ENCODE measurements at places on chromosomes 3 and 15.
A peak's percentile ranks its signal among the peaks of the same experiment; 100 is the strongest.

- DNase-seq = no peak
Measured at GRCh38 chr15:52082197-52083036, 30.2 kb downstream of the BCL2L10 start.

DNA sequence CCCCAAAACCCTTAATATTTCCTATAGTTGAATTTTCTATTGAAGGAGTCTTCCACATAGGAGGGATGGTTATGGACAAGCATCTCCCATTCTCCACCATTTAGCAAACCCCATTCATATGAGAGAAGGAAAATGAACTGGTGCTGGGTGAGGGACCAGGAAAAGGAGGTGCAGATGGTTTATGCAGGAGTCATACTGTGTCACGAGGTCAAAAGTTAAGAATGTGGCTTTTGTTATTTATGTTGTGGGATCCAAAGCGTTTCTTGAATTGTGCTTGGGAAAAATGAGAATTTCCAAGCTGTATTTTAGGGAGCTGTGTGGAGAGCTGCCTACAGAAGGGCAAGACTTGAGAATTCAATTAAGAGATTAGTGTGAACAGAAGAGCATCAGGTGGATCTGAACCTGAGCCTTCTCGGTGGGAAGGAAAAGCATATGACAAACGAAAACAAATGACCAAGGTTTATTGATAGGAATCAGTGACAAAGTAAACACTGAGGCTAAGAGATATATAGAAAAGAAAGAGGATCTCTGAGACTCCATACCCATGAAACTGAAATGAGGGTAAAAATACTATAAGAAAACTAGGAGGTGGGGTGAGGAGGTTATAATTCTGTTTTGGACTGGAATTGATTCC lies 473.3 kb upstream of the NR2F2 start:
- no peak for DNase-seq

GRCh38 chr3:59502806-59503205 lies 453.0 kb upstream of the CFAP20DC start:
- peak; percentile 43 for DNase-seq

DNA sequence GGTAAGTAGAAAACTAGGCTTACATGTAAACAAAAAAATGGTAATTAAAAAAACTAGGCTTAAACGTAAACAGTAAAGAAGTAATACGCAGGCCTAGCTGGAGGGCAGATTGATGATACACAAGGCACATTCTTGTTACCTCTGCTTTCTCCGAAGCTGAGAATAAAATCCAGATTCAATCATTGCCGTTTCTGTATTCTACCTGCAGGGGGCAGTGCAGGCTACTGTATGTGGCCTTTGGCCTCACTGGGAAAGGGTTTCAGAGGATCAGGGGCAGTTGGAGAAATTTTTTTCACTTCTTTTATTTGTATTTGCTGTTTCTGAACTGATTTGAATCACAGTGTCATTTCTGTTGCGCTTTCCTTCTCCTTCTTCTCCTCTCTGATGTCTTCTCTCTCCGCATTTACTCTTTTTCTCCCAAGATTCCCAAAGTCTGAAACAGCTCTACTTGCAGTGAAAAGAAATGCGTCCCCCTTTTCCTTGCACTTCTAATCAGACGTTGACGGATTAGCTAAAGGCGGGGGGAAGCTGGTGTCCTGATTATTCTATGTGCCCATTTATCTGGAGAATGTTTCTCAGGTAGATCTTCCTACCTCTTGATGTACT lies 67.1 kb upstream of the MCTP2 start:
- no peak for DNase-seq

DNA sequence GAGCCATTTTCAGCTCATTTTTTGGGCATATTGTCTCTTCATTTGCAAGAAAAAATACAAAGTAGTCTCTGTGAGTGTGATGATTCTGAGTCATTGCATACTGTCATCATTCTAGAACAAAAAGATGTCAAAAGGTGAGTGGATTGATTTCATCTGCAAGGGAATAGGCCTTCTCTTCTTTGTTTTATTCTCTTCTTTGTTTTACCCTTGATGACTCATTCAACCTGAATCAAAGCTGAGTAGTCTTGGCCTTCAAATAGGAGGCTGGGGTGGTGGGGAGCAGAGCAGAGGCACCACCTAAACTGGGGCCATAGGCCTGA lies 25.4 kb downstream of the CYP19A1 start:
- DNase-seq = no peak

DNA sequence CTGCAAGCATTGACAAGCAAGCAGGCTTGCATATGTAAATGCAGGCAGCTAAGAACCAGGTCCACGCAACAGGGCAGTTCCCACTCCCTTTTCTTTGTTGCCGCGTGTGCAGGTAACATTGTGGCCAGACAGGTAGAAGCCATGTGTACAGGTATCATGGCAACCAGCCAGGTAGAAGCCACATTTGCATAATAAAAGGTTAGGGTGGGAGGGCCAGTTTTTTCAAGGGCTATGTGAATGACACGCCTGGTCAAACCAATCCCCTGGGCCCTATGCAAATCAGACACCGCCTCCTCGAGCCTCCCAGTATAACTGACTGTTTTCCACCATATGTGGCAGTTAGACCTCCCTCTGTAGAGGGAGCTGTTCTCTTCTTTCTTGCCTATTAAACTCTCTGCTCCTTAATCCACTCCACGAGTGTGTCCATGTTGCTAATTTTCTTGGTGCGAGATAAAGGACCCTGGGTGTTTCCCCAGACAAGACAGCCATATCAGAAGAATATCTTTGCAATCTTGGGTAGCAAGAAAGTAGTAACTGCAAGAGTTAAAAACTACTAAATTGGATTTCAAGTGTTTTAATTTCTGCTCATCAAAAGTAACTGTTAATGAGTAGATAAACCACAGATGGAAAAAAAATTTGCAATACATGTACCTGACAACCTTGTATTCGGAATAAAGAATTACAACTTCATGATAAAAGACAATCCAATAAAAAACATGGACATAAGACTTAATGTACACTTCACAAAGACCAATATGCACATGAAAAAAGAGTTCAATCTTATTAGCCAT lies 21.8 kb downstream of the PCOLCE2 start:
- DNase-seq = no peak

- no peak for DNase-seq
Measured at GRCh38 chr3:107425033-107425432, 47.8 kb downstream of the CCDC54 start.

GRCh38 chr15:96064351-96064756 lies 266.1 kb upstream of the NR2F2 start:
- DNase-seq = no peak

DNA sequence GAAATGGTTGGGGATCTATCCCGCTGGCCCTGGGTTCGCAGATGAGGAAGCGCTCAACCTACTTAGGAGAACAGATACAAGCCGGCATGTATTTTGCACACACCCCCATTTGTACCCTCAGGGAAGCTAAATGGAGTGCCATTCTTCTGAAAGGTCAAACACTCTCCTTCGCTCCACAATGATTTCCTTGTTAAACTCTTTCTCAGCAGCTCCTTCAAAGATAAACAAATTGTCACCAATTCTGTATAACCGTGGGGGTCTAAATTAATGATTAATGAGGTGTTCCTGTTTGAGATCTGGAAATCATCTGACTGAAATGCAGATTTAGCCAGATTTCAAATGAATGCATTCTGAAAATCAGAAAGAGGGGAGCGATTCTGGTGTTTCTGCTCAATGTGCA lies 124.0 kb downstream of the MEGF11 start:
- DNase-seq = no peak

DNA sequence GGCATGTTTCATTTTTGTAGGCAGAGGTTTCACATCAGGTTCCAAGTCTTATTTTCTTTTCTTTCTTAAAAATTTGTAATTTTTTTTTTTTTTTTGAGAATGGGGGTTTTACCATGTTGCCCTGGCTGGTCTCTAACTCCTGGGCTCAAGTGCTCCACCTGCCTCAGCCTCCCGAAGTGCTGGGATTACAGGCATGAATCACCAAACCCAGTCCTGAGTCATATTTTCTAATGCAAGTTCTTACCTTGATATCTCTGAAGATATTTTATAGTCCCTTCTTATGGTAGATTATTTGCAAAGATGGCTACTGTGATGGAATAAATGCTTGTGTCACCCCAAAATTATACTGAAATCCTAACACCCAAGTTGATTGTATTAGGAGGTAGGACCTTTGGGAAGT lies 63.8 kb downstream of the SLC9A9 start:
- no peak for DNase-seq

DNA sequence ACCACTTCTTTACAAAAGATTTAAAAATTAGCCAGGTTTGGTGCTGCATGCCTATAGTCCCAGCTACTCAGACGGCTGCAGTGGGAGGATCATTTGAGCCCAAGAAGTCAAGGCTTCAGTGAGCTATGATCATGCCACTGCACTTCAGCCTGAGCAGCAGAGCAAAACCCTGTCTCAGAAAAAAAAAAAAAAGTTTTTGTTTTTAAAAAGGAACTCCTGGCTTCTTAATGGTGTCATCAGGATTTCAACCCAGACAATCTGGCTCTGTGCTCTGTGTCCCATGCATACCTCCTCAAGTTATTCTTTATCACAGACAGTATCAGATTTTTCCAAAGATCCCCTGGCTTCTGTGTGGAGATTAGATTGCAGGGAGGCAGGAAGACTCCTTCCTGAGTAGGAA lies 64.2 kb upstream of the IL12A start:
- no peak for DNase-seq

DNA sequence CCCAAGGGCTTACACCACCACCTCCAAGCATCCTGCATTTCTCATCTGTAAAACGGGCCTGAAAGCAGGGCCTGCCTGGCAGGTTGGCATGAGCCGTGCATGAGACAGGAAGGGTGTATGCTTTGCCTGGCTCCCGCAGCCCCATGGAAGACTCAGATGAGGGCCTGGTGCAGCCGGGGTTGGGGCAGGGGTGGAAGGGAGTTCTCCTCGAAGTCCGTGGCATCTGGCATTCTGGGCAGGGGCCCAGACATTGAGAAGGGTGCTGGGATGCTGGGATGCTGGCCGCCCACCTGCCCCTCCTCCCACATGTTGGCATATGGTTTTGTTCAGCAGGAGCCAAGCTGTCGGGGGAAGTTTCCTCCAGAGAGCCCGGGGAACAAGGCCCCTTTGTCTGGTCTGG lies 13.0 kb upstream of the FBLN2 start:
- no peak for DNase-seq

- no peak for DNase-seq
Measured at GRCh38 chr3:46442576-46443530, 21.9 kb downstream of the LTF start.

DNA sequence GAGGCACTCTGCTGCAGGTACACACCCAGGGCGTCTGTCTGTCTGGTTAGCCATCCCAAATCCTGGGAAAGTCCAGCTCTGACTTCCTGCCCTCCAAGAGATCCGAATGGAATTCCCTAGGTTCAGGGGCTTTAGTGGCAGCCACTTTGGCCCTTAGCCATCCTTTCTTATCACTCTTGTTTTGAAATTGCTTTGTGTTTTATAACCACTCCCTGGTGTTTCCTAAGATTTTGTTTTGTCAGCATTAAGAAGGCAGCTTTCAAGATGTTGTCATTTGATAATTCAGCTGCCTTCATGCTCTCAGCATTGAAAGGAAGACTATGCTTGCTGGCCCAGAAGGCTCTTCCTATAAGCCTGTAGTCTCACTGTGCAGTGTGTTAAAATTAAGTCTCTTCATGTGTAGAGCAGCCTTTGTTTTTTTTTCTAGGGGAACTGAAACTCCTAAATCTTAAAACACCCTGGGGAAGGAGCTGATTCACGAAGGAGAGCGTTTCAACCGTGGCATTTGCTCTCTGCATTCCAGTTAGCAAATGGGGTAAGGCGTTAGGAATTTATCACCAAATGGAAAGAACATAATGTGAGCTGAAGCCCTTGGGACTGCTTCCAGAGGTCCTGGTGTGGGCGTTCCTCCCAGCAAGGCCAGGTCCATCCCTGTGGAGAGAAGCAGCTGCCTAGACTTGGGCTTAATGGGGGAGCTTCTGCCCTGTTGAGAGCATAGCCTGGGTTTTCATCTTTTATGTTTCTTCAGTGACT lies 14.2 kb upstream of the CLEC3B start:
- DNase-seq = peak; percentile 75

- DNase-seq = no peak
Measured at GRCh38 chr3:47752716-47753115, 29.0 kb downstream of the SMARCC1 start.

GRCh38 chr15:99442252-99442897 lies 123.4 kb upstream of the MEF2A start:
- DNase-seq = peak; percentile 33
